ENCODE measurements at places on chromosomes 13 and 19. TPM values are rescaled to one million over a fixed set of nuclear protein-coding genes. Genes with fewer than 3 reads are reported as not detected.

Gene JSRP1
- 0.51 TPM for total RNA-seq

Gene LGALS14
- not detected for total RNA-seq

Gene UNC13A
- total RNA-seq = 0.46 TPM

Gene CBARP
- 14.5 TPM for total RNA-seq

Gene CYP4F2
- total RNA-seq = 0.21 TPM

Gene PALM3
- total RNA-seq = 0.54 TPM

Gene PRSS57
- not detected for total RNA-seq

GRCh38 chr19:55400281-55401087 lies 7.1 kb downstream of the UBE2S start:
- no peak for DNase-seq

DNA sequence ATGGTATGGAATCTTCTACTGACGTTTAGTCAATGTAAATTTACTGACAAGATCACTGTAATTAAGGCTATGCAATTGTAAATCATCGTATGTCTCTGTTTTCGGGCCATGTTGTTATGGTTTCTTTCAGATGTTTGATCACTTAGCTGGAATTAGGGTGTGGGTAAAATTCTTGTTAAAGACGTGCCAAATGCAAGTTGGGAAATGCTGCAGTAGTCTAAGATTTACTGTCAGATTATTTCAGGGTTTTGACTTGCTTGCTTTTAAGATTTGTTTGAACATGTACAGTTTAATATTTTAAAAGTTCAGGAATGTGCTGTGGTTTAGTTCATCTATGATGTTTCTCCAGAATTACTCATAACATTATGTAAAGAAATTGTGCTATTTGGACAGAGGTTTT lies 10.8 kb downstream of the NDFIP2 start:
- no peak for DNase-seq

DNA sequence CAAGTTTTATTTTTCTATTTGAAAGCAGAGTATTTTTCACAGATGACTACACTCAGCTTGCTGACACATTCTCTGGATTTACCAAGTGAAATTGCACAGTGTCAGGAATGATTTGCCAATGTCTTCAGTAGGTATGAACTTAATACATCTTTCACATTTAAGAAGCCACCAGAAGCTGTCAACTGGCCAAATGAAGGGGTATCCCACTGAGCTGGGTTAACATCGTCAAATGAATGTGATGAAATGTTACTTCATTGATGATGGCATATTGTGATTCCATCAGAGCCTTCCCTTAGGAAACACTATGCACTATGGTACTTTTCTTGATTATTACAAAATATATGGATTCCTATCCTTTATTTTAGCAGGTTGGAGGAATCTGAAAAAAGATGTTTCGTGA lies 592.3 kb downstream of the FGF9 start:
- no peak for DNase-seq

GRCh38 chr13:27446986-27447583 lies 3.3 kb downstream of the MTIF3 start:
- no peak for DNase-seq

- no peak for DNase-seq
Observed at GRCh38 chr19:36972571-36972970, 56.4 kb downstream of the ZNF568 start.

DNA sequence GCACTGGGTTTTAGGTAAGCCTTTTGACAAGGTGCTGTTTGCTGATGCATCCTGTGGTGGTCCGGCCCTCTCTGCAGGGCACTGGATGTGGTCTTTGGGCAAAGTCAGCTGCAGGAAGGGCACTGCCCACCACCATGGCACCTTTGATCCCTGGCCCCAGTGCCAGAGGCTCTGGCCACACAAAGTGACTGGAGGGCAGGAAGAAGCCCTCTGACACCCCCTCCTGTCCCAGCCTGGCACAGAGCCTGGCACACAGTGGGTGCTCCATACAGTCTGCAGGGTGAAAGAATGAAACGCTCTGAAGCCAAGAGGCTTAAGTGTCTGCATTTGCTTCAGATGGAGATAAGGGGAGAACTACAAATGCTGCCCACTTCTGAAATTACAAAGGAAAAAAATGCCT lies 47.6 kb upstream of the CNMD start:
- no peak for DNase-seq
